GM04504 (cell line): ENCODE measurements at places on chromosomes 12 and 14.

DNA sequence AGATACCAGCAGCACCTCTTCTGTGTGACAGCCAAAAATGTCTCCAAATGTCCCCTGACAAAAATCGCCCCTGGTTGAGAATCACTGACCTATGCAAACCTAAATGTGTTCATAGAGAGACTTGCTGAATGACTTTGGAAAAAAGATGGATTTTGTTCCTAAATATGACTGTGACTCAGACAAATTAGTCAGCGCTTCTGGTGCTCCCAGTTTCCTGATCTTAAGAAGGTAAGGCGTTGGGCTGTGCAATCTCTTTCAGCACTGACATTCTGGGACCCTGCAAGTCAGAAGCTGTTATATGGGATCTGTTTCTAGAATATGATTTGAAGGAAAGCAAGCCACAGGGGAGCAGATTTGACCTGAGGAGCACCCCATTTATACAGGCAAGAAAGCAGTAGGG, 90.6 kb upstream of the PWP1 start:
- no peak for DNase-seq

GRCh38 chr12:48556631-48557030, 13.2 kb downstream of the LALBA start:
- DNase-seq, result no peak

GRCh38 chr12:123941624-123942237, 30.9 kb downstream of the CCDC92 start:
- no peak for DNase-seq

GRCh38 chr12:47570151-47570550, 135.7 kb downstream of the RPAP3 start:
- no peak for DNase-seq

- DNase-seq, result no peak
These were observed 63.2 kb downstream of the TSPAN11 start for GRCh38 chr12:30989754-30990153.

GRCh38 chr12:90163975-90164374, 455.3 kb upstream of the ATP2B1 start:
- no peak for DNase-seq

GRCh38 chr14:104689881-104690711, 678 bp downstream of the INF2 start:
- no peak for DNase-seq

- no peak for DNase-seq
These were observed 8.2 kb downstream of the CAMKK2 start for GRCh38 chr12:121288158-121288845.

DNA sequence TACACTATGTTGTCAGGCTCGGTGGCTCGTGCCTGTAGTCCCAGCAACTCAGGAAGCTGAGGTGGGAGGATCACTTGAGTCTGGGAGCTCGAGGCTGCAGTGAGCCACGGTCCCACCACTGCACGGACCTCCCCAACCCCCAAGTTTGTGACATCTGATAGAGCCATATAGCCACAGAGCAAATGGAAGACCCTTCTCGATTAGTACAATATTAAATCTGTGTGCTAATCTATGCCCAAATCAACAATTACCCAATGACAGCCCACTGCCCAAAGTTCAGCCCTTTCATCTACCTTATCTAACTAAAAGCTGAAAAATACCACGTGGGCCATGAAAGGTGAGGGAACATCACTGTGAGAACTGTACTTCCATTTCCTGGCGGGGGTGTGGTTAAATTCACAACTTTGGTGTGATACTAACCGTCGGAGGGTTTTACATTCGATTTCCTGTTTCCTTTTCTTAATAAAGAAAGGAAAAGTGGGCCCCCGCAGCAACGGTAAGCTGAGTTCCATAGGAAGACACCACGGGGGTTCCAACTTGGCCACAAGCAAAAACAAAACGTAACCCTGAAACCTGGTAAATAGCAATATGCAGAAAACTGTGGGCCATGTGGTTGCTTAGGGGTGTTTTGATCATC, 31.2 kb upstream of the FOS start:
- DNase-seq, result no peak

DNA sequence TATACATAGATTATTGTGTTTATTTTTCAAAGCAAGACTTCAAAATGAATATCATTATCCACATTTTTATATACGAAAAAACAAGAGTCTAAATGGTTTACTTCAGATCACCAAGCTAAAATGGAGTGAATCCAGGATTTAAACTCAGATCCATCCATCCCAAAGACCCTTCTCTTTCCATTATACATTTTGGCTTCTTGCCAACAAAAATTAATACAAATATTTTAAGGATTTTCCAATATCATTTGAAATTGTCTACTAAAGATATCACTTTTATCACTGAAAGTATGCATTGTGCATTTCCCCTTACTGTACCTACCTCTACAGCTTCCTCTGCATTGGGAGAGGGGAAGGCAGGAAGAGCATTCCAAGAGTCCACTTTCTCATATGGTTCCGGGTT, 541.2 kb downstream of the RPS29 start:
- DNase-seq, result no peak

GRCh38 chr12:117313926-117314325, 47.5 kb downstream of the NOS1 start:
- no peak for DNase-seq

- no peak for DNase-seq
These were observed 453.9 kb downstream of the MED13L start for GRCh38 chr12:115823635-115824034.

GRCh38 chr12:104204690-104205480, 10.7 kb upstream of the TXNRD1 start:
- DNase-seq, result no peak

- no peak for DNase-seq
These were observed 58.1 kb downstream of the NCOR2 start for GRCh38 chr12:124509300-124509675.

- DNase-seq, result no peak
These were observed 54.2 kb upstream of the TSPAN9 start for GRCh38 chr12:3022961-3023360.

DNA sequence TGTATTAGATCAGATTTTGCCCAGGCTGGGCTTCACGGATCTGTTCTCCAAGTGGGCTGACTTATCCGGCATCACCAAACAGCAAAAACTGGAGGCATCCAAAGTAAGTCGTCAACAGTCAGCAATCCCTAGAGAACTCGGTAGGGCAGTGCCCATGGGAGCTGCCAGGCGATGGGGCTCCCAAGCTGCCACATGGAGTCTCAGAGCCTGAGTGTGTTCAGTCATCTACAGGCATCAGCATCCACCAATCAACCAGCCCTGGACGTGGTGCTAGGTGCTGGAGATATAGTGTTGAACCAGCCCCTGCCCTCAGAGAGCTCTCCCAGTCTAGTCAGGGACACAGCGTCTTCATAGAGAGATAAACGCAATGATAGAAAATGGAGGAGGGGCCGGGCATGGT, 6.9 kb downstream of the SERPINA4 start:
- no peak for DNase-seq

- DNase-seq, result no peak
These were observed 14.3 kb upstream of the OTUB2 start for GRCh38 chr14:94011795-94012194.

DNA sequence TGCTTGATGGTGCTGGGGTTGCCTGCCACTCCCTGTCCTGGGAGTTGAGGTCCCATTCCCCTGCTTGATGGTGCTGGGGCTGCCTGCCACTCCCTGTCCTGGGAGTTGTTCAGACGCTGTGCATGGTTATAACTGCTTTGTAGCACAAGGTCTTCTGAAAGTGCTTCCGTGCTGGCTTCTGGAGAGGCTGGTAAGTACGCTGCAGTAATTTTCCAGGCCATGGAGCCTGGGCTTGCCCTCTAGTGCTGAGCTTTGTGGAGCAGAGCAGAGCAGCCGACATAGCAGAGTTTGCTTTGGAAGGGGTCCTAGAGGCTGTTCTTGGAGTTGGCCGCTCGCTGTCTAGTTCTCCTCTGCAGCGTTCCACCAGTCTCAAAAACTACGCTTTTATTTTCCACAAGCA, 6.3 kb downstream of the B4GALNT3 start:
- no peak for DNase-seq
